ENCODE measurements at places on chromosomes 6 and 20. TPM values are rescaled to one million over a fixed set of nuclear protein-coding genes. Genes with fewer than 3 reads are reported as not detected.
A peak's percentile ranks its signal among the peaks of the same experiment; 100 is the strongest.

Gene RIPPLY2
- not detected for total RNA-seq

Gene SMLR1
- total RNA-seq: not detected

Gene ARFGEF2
- total RNA-seq: 42.0 TPM

Gene GPX5
- total RNA-seq: not detected

Gene METTL24
- total RNA-seq: 0.29 TPM

Gene CTAGE9
- not detected for total RNA-seq

Gene HLA-DMB
- total RNA-seq: 2.2 TPM

Gene CDSN
- not detected for total RNA-seq

Gene ARMH2
- total RNA-seq: not detected

Gene FAM209A
- total RNA-seq: not detected

Gene NOTCH4
- total RNA-seq: 0.59 TPM

Gene PREP
- 17.7 TPM for total RNA-seq

Gene IL20RA
- 0.29 TPM for total RNA-seq

Gene OXT
- not detected for total RNA-seq

Gene HSPA1L
- total RNA-seq: 0.29 TPM

Gene NRN1
- 56.1 TPM for total RNA-seq

DNA sequence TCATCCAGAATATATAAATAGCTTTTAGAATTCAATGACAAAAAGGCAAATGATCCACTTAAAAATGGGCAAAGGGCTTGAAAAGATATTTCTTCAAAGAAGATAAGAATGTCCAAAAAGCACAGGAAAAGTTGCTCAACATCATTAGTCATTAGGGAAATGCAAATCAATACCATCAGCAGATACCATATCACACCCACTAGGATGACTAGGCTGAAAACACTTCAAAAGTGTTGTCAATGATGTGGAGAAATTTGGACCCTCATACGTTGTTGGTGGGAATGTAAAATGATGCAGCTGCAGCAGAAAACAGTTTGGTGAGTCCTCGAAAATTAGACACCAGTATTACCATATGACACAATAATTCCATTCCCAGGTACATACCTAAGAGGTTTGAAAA, 303.6 kb upstream of the SLC35B3 start:
- no peak for DNase-seq

DNA sequence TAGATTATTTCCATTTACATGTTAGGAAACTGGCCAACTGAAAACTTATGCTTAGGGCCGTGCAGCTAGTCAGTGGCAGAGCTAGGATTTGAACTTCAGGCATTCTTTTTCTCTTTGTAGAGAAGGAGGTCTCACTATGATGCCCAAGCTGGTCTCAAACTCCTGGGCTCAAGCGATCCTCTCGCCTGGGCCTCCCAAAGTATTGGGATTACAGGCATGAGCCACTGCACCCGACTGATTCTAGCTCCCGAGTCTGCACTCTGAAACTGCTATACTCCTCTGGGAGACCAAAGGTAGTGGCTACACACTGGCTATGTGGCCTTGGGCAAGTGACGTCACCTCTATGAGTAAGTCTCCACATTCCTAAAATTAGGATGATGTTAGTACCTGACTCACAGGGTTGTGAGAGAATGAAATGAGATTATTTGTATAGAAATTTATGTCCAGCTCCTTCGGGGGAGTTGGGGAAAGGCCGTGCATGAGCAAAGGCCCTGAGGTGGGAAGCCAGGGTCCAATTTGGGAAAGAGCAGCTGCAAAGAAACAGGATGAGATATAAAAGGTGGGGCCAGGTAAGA, 6.4 kb downstream of the PLTP start:
- DNase-seq: peak; percentile 97

GRCh38 chr6:38273325-38273724, 366.4 kb downstream of the BTBD9 start:
- no peak for DNase-seq

GRCh38 chr6:121794630-121795029, 359.2 kb downstream of the GJA1 start:
- peak; percentile 91 for DNase-seq

GRCh38 chr20:4736875-4737274, 15.2 kb downstream of the PRND start:
- no peak for DNase-seq

DNA sequence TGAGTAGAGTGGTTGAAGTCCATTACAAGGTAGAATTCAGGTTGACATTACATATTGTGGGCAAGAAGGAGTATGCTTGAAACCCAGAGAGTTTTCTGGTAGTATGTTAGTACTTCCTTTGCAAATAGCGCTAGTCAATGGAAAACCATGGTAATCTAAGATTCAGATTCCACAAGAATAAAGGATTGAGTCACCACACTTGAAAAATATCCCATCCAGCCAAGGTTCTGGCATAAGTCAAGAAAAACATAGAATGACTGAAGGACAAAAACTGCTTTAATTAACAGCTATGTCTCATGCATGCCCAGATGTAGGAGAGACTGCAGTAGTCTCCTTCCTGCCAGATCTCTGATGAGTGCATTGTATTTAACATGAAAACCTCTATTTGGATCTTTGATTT, 469.8 kb downstream of the BMP2 start:
- DNase-seq: no peak

DNA sequence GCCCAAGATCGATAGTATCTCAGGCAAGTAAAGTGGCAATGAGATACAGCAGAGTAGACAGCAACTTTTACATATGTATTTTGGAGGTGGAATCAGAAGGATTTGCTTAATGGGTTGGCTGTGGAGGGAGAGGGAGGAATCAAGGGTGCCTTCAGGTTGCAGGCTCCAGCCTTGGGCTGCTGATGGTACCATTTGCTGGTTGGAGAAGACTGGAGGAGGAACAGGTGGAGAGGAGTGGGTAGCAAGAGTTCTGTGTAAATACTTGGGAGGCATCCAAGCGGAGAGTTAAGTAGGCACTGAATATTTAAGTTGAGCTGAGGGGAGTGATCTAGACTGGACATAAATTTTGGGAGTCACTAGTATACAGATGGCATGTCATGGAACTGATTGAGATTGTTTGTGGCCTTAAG, 5.2 kb downstream of the BICRAL start:
- no peak for DNase-seq

DNA sequence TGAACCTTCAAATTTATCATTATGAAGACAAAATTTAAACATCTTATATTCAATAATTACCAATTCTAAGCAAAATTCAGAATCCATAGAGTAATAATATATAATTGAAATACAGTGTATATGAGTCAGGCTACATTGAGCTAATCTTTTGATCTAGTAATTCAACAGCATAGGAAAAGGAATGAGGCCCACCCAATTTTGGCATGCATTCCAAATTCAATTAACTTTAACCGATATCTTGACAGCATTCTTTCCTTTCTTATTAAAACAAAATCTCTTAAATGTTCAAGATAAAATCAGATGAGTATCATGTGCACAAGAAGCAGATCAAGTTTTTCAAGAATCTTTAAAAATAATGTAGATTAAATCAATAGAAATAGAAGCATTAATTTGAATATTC, 132.9 kb upstream of the QKI start:
- no peak for DNase-seq

- DNase-seq: peak; percentile 85
Observed at GRCh38 chr6:139608466-139609261, 234.2 kb upstream of the CITED2 start.

GRCh38 chr20:10784554-10785183, 110.9 kb upstream of the JAG1 start:
- DNase-seq: no peak

GRCh38 chr20:19232997-19233794, 20.8 kb downstream of the SLC24A3 start:
- DNase-seq: no peak

DNA sequence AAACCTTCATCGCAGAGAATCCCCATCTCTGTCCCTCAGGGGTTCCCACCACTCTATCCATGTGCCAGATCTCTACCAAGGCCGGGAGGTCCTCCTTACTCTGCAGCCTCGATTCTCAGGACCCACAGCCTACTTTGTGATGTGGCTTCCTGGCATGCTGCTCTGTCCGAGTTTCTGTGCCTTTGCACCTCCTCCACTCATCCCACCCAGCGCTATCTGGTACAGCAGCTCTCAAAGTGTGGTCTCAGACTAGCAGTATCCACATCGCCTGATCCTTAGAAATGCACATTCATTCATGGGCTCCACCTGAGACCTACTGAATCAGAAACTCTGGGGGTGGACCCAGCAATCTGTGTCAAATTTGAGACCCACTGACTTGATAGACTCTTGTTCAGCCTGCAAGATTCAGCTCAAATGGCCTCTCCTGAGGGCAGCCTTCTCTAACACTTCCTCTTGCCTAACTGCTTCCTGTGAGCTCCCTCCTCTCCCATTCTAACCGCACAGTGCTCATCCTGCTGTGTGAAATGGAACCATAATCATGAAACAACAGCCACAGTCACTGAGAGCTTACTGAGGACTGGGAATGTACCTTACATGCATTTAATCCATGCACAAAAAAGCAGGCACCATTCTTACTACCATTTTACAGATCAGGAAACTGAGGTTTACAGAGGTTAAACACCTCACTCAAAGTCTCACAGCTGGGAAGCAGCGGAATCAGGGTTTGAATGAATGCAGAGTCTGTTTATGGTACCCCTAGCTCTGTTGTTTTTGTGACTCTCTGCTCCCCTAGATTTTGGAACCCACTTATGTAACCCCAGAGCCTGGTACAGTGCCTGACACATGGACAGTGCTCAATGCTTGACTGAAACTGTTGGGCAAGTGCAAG, 69.4 kb downstream of the JPH2 start:
- DNase-seq: no peak

- DNase-seq: no peak
Observed at GRCh38 chr6:119902681-119903080, 553.1 kb upstream of the MAN1A1 start.

DNA sequence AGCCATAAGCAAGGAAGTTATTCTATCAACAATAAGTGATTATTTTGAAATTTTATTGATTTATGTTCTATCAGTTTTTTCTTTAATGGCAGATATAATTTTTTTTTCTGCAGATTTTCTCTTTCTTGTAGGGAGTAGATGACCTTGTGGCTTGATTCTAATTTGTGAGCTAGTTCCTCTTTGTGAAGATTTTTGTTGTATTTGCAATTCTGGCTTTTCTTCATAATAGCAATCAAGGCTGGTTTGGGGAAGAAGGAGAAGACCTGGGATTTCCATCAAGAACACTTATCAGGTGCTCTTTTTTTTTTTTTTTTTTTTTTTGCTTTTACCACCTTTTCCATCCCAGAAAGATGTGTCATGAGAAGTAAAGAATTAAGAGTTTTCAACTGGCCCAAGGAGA, 324.2 kb upstream of the MAN1A1 start:
- DNase-seq: no peak

DNA sequence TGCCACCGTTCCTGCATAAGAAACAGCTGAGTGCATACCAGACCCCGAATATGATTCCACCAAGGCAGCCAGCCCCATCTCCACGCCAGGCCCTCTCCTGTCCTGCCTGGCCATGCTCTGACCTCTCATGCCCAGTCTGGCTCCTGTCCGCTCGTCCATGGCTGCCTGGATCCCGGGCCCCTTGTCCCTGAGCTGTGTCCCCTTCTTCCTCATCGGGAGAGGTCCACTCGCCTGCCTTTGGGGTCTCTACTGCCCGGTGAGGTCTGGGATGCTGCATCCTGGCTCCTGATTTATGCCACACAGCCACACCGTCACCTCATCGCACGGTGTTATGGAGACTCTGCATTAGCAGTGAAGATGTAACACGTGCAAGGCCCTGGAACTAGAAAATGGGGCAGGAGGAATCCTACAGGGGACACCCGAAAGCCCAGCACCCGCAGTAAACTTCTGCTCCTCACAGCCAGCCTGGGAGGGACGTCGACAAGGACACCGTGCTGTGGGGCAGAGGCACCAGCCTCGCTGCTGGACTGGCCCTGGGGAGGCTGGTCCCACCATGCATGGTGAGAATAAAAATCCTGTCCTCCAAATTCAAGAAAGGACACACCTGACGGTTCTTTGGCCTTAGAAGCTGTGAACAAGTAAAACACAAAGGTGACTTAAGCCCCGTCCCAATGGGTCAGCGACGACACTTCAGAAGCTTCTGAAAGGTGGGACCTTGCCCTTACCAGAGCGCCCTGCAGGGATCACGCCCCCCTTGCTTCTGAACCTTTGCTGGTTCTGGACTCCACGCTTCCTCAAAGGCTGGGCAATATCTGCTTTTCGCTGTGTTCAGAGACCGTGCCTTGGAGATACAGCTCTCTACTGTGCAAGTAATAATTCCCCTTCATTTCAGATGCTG, 103.0 kb downstream of the DLL1 start:
- DNase-seq: peak; percentile 71

GRCh38 chr20:56764671-56765070, 135.6 kb downstream of the TFAP2C start:
- no peak for DNase-seq

GRCh38 chr6:124355146-124355545, 551.5 kb downstream of the NKAIN2 start:
- DNase-seq: no peak

DNA sequence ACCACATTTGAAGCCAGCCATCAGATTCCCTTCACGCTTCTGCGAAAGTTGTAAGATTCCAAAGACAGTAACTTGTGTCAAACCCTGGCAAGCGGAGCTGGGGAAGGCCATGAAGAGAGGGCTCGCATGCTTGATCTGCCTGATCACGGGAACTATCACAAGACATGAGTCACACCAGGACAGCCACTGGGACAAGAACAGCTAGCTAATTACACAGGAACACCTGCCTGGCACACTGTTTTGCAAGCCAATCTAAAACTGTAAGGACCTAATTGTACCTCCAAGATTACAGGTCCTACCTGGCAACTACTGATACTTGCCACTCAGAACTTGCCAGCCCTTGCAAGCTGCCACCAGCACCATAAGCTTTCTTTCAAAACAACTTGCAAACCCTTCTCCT, 289.3 kb downstream of the KIF16B start:
- DNase-seq: no peak

GRCh38 chr6:119334535-119335264, 14.9 kb downstream of the MAN1A1 start:
- no peak for DNase-seq

GRCh38 chr20:6104493-6105188, 18.2 kb downstream of the FERMT1 start:
- no peak for DNase-seq

DNA sequence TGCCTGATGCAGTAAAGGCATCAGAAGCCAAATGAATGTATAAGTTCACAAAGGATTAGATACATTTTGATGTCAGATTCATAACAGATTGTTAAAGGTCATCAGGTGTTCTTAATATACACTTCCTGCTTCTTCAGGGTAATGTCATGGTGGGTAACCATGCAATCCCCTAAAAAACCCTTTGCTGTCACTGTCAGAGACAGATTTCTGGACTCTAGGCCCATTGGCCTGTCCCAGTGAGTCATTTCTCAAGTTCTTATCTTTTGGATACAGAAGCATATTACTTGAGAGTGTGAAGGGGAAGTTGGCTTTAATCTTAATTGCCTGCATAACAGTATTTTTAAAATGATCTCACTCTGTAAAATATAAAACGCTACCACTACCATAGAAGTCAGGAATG, 895.6 kb upstream of the MAP3K7 start:
- DNase-seq: no peak

- no peak for DNase-seq
Observed at GRCh38 chr6:162525181-162525580, 202.4 kb downstream of the PRKN start.

- DNase-seq: no peak
Observed at GRCh38 chr6:81894788-81895271, 142.3 kb upstream of the TENT5A start.

Data from osteoblast (primary cell).